Stimulated activated CD4-positive, alpha-beta T cell treated with anti-CD3 and anti-CD28 coated beads, Interleukin-1b, Interleukin-23, amount 100 ng/mL, for 1 hour (primary cell): ENCODE measurements at places on chromosomes 5 and 9.

- no peak for DNase-seq
These were observed 597.4 kb upstream of the PTGER4 start for GRCh38 chr5:40082313-40082712.

GRCh38 chr9:107208121-107208520 lies 75.0 kb upstream of the RAD23B start:
- DNase-seq, result no peak

- no peak for DNase-seq
These were observed 10.0 kb upstream of the CACFD1 start for GRCh38 chr9:133449760-133450159.

DNA sequence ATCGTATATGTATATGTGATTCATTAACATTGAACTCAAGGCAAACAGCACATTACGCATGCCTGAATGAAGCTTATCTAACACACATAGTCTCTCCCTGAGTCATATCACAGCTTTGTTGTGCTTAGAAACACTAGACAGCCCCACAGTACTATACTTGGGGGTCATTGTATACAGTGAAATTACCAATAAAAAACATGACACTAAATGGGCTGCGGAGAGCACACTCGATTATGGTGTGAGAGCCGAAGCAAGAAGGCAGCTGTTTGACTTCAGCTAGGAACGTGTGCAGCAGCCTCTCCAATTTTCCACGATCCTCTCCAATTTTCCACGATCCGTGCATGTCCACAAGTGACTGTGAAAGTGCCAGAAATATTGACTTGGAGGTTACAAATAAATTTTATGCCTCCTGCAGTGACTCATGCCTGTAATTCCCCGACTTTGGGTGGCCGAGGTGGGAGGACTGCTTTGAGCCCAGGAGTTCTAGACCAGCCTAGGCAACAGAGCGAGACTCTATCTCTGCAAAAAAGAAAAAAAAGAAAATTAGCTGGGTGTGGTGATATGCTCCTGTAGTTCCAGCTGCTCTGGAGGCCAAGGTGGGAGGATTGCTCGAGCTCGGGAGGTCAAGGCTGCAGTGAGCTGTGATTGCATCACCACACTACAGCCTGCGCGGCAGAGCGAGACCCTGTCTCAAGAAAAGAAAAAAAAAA lies 102.4 kb downstream of the DAPK1 start:
- DNase-seq, result no peak

DNA sequence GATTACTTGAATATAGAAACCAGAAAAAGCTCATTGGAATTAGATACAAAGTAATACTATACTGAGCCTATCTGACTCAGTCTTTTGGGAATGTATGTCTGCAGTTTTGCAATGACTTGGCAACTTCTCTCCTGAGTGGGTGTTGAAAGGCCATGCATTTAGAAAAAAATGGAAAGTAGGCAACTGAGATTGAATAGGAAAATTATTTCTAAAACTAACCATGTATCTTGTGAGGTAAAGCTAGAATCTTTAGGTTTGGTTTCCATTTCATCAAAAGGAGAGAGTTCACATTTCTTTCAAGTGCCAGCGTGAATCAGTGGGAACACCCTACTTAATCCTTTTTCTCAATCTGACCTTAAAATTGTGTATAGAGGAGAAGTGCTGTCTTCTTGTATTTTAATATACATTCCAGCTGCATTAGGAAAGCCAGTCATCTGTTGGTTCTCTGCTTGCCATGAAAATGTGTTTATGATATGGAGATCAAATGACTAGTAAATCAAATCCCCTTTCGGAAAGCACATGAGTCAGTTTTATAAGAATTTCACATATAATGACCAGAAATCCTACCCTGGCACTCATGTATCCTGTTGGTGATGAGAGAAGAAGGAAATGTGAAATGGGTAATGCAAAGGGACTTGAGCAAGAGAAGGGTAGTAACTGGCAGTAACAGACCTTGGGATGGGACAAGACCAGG lies 30.4 kb downstream of the NFX1 start:
- DNase-seq, result no peak
